ENCODE measurements at places on chromosomes 2 and 18.

- no peak overlapping the region for H3K27ac ChIP-seq
- no peaks in the 10 kb centered on the region for H3K36me3 ChIP-seq
- peaks cover 27% of the 10 kb centered on the region for H3K27me3 ChIP-seq
- no peak overlapping the region for H3K4me3 ChIP-seq
Measured at GRCh38 chr2:238974501-238975166, 126.7 kb downstream of the TWIST2 start.

DNA sequence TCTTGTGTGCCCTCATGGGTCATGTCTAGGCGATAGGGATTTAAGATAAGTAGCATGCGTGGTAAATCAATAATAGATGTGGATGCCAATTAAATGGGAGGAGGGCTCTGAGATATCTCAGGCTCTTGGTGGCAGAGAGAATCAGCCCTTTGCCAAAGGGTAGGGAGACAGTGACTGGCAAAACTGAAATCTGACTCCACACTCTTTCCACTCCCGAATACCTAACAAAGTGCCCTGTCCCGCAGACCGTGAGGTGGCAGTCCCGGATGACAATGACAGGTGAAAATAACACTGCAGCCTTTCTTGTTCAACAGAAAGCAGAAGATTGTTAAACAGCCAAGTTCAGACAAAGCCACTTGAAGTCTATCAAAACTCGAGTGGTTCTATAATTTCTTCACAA, 47.0 kb downstream of the C2orf76 start:
- no peak overlapping the region for H3K27ac ChIP-seq
- no peak for DNase-seq
- H3K27me3 ChIP-seq, result no peaks in the 10 kb centered on the region
- H3K4me3 ChIP-seq, result no peak overlapping the region

DNA sequence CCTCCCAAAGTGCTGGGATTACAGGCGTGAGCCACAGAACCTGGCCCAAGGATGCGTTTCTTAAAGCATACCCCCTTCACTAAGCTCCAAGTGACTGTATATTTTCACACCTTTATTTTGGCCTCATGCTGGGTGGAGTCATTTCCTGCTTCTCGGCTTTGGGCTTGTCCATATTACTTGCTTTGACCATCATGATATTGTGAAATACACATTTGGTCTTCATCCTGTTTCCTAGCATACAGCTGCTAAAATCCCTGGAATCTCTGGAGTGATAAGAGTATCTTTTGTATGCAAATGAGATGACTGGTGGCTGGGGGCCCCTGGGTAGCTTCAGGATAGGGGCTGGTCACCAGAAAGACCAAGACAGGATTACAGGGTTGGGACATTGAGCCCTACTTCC, 17.6 kb upstream of the COLEC12 start:
- no peak overlapping the region for H3K27ac ChIP-seq
- H3K4me3 ChIP-seq, result no peak overlapping the region

DNA sequence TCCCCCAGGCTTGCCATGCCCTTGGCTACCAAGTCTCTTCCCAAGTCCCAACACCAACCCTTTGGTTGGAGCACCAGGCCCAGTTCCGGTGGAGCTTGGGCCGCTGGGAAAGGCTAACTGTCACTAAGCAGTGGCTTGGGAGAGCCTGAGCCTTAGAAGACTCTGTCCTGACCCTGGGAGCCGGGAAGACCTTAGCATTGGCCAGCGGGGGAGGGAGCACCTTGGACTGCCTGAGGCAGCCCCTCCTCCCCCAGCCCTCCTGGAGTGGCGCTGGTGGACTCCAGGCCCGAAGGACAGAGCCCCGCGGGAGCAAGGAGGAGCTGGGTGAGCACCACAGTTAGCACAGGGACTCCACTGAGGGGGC, 62.5 kb upstream of the POMC start:
- H3K27me3 ChIP-seq, result no peaks in the 10 kb centered on the region
- peaks cover 10% of the 10 kb centered on the region for H3K4me1 ChIP-seq
- H3K36me3 ChIP-seq, result no peaks in the 10 kb centered on the region

GRCh38 chr2:111164078-111164477, 43.4 kb downstream of the BCL2L11 start:
- H3K36me3 ChIP-seq, result peaks cover 27% of the 10 kb centered on the region
- no peak for DNase-seq
- H3K27me3 ChIP-seq, result no peaks in the 10 kb centered on the region
- no peak overlapping the region for H3K27ac ChIP-seq
- no peak overlapping the region for H3K4me3 ChIP-seq
- peaks cover 19% of the 10 kb centered on the region for H3K4me1 ChIP-seq

Measured in naive thymus-derived CD8-positive, alpha-beta T cell (primary cell).